ENCODE measurements at places on chromosomes 1 and 21.

GRCh38 chr1:119279456-119280381 is 88.9 kb upstream of the HAO2 start:
- DNase-seq, result no peak

DNA sequence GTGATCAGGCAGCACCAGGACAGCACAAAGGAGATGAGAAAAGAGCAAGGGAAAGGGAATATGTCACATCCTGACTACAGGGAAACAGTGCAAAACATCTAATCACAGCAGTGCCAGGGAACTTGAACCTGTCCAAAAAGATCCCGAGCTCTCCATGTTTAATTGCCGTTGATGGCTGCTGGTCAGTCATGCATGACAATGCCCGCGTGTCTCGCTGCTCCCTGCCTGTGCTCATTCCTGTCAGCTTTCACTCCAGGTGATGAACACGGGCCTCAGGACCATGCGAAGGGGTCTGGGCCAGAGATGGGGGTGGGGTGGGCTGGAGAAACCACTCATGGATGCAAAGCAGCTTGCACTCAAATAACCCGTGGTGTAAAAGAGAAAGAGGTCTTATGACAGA is 287.0 kb downstream of the GPATCH2 start:
- no peak for DNase-seq

DNA sequence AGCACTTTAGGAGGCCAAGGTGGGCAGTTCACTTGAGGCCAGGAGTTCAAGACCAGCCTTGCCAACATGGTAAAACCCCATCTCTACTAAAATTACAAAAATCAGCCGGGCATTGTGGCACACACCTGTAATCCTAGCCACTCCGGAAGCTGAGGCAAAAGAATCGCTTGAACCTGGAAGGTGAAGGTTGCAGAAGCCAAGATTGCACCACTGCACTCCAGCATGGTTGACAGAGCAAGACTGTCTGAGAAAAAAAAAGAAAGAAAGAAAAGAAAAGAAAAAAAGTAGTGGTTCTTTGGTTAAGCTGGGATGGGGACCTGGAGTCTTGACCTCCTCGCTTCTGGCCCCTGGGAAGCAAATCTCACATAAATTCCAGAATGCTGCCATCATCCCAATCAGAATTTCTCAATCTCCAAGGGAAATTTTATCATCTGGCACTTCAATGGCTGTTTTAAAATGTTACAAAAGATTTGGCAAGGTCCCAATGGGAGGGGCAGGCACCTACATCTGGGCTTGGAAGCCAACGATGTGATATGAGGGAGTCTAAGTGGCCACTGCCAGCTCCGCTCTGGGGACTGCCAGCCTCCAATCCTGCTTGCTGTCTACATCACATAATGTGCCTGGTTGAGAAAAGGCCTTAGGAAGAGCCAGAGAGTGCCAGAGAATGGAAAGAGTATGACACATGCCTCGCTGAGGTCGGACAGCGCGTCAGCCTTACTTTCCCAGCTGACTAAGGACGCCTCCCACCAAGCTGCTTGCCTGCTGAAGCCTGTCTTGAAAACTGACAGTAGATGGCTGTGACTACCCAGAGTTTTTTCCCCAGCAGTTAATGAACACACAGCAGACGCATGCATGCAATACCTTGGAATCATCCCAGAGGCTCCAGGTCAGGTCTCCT is 42.1 kb upstream of the SRP9 start:
- peak; percentile 89 for DNase-seq

- DNase-seq, result no peak
Measured at GRCh38 chr1:88746916-88747315, 62.8 kb downstream of the PKN2 start.

- no peak for DNase-seq
Measured at GRCh38 chr1:36846357-36846756, 188.0 kb downstream of the GRIK3 start.

DNA sequence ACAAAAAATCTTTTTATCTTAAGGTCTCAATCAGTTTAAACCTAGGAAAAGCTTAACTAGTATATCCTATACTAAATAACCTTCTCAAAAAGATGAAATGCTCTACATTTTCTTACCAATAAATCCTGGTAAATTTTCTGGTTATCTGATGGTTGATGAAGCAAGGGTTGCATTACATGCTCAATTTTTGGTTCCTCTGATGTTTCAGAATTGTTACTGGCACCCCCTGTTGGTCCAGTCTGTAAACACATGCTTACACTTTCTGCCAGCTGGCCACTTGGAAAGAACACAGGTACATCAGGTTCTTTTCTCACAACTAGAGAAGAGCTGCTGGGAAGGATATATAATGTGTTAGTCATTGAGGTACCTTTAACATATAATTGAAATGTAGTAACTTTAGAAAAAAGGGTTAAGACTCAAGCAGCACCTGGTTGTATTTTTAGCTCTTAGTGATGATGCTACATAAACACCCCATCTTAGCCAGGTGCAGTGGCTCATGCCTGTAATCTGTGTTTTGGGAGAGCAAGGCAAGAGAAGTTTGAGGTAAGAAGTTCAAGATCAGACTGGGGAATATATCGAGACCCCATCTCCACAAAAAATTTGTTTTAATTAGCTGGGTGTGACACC is 30.9 kb upstream of the TAL1 start:
- DNase-seq, result no peak

GRCh38 chr1:2275796-2276536 is 47.8 kb downstream of the SKI start:
- DNase-seq, result no peak

GRCh38 chr1:114330451-114330983 is 176.8 kb upstream of the SYT6 start:
- DNase-seq, result no peak

- DNase-seq, result peak; percentile 71
Measured at GRCh38 chr1:55005351-55006140, 6.8 kb downstream of the BSND start.

- DNase-seq, result no peak
Measured at GRCh38 chr1:29145739-29146437, 22.2 kb upstream of the TMEM200B start.

- peak; percentile 92 for DNase-seq
Measured at GRCh38 chr21:42227909-42228708, 9.2 kb downstream of the ABCG1 start.

GRCh38 chr1:160162931-160163330 is 11.5 kb downstream of the ATP1A4 start:
- no peak for DNase-seq

DNA sequence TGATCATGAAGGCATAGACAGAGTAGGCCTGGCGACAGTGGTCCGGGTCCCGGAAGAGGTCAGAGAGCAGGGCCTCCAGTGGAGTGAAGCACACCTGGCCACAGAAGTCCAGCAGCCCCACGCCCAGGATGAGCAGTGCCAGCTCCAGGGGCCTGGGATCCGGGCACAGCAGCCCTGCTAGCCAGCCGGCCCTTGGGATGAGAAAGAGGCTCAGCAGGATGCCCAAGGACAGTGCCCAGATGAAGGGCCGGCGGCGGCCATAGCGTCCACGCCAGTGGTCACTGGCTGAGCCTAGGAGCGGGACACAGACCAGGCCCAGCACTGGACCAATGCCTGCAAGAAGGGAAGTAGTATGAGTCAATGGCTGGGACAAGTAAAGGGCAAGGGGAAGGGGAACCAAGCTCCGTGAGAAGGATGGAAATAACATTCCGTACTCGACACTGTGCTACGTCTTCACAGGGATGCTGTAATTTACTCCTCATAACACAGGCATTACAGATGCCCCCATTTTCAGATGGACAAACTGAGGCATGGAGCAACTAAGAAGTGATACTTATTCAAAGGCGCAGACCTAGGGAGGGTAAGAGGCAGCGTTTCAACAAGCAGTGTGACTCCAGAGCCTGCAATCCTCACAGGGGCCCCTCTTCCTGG is 16.9 kb downstream of the SLC45A3 start:
- no peak for DNase-seq

DNA sequence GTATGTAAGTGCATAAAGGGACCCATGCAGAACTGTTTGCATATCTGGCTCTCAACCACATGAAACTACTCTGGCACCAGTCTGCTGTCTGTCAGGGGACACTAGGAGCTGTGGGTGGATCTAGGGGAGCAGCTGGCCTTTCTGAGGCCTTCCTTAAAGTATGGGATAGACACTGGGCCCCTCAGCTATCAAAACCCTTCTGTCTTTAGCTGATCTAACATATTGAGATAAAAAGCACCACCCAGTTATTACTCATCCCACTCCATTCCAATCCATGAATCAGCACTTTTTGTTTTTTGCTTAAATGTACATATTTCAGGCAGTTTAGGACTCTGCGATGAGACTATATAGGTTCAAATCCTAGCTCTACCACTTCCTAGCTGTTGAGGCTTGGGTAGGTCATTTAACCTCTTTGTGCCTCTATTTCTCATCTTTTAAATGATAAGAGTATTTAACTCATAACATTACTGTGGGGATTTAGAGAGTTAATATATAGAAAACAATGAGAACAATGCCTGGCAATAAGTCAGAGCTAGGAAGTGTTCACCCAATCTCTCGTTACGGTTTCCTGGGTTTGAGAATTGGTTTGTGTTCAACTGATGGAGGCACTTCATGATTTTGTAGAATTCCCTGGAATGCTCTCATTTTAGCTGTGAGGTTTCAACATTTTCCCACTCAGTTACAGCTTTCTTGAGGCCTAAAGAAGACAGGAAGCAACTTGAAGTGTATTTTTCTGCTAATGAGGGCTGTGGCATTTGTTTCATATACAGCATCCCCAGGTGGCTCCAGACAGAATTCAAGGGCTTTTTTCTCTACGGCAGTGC is 68.9 kb downstream of the LRIG2 start:
- DNase-seq, result no peak

GRCh38 chr1:101330427-101331130 is 93.8 kb downstream of the S1PR1 start:
- DNase-seq, result no peak

GRCh38 chr1:21220815-21221214 is 44.1 kb upstream of the EIF4G3 start:
- DNase-seq, result no peak

- DNase-seq, result no peak
Measured at GRCh38 chr1:30748699-30749401, 8.7 kb downstream of the LAPTM5 start.

DNA sequence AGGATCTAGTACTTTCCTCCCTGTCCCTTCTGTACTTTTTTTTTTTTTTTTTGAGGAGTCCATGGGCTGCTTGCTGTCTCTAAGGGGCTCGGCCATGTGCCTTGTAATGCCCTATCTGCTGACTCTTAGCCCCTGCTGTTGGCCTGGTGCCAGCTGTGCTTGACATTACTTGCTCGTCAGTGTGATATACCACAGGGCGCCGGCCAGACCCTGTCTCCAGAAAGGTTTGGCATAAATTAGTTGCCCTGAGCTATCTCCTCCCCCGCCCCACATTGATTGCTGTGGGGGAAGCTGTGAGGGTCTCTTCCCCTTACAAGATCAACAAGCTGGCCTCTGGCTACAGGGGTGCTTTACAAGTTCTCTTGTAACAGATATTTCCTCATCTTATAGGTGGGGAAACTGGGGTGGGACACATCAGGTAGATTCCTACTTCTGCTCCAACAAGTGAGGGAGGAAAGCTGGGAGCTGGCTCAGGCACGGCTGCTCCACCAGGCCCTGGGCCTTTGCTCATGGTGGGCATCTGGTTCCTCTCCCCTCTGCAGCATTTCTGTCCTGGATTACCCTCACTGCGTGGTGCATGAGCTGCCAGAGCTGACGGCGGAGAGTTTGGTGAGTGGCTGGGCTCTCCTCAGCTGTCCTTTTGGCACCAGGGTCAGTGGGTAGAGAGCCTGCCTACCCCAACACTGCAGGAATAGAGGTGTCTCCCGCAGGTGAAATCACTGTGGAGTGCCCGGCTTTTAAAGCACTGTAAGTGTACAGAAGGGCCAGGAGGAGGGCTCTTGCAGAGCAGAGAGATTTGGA is 15.6 kb downstream of the STRIP1 start:
- DNase-seq, result no peak

- no peak for DNase-seq
Measured at GRCh38 chr1:78892260-78892840, 114.2 kb downstream of the ADGRL4 start.

DNA sequence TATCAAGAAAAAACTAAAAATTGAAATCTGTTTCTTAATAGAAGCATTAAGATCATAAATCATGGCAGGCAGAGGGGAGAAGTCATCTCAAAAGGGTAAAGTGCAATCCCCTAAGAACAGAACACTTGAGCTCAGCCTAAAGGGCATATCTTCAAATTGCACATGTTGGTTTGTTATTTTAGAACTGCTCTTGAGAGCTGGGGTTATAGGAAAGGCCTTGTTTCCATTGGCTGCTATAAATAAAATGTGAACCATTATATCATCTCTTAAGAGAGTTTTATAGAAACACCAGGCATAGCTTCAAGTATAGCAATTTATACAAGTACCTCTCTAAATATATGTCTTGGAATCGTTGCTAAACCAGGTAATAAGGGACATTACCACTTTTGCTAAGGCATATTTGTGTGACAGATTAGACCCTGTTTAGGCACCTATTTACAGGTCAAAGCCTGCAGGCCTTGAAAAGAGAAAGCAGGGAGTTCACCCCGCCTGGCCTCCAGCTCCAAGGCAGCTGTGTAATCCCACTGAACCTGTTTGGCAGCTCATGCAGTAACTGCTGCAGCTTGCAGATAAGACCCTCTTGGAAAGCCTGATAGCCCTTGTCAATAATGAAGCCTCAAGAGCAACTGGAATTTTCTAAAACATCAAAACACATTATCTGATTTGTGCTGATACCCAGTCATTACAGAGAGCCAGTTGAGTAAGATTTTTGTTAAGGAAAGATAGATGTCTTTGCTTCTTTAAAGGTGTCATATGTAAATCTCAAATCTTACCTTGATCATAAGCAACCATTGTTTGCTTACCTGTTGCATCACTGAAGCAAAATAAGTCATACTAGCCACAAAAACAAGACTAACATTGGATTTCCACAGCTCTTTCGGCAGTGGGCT is 24.2 kb upstream of the SYDE2 start:
- no peak for DNase-seq

GRCh38 chr1:7551442-7551841 is 219.7 kb upstream of the VAMP3 start:
- peak; percentile 37 for DNase-seq

DNA sequence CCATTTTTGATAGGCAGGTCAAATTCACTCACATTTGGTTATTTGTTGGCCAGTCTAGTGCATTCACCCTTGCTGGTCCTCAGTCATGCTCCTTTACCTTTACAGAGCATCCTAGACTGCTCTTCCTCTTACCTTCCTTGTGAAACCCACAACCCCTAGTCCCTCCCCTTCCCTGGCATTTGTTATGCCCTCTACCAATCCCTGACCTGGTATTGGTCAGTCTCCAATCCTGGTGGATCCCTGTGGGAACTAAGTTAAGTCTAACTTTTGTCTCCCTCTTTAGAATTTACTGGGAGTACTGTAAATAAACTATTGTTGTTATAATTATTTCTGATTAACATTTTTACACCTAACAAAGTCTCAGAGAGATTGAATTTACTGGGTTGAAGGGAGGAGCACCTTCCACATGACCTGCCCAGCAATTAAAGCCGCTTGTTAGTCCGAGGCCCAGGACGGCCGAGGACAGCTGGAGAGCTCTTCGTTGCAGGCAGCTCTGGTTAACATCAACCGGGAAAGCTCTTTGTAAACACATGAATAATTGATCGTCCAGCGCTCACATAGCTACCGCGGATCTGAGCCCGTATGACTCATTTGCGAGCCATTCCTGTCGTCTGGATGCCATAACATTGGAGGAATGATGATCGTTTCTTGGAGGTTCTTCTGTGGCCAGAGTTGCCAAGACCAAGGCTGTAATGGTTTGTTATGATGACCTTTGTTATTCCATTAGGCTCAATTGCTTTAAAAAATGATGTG is 31.9 kb downstream of the MTARC1 start:
- no peak for DNase-seq

- DNase-seq, result no peak
Measured at GRCh38 chr1:206589206-206589605, 23.1 kb downstream of the EIF2D start.

Data from aorta (tissue), 5 donors.